NCI-H524 treated with DMSO at 0.1 percent for 48 hours (cell line): ENCODE measurements at places on chromosomes 11 and 22.

DNA sequence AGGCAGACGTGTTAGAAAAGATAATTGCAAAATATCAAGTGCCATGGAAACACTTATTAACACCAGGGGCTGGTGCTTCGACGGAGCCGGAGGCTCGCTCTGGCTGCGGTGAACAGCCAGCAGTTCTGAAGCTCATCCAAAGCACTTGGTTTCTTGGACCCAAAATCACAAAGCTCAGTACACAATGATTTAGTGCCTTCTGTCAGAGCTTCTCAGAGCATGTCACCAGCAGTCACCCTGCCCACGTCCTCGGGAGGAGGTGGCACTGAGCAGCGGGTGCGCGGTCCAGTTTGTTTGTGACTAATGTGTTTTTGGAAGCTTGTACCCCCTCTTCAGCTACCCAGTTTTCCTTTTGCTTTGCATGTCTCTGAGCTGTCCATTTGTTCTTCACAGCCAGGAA, 58.7 kb upstream of the KIRREL3 start:
- DNase-seq: no peak

DNA sequence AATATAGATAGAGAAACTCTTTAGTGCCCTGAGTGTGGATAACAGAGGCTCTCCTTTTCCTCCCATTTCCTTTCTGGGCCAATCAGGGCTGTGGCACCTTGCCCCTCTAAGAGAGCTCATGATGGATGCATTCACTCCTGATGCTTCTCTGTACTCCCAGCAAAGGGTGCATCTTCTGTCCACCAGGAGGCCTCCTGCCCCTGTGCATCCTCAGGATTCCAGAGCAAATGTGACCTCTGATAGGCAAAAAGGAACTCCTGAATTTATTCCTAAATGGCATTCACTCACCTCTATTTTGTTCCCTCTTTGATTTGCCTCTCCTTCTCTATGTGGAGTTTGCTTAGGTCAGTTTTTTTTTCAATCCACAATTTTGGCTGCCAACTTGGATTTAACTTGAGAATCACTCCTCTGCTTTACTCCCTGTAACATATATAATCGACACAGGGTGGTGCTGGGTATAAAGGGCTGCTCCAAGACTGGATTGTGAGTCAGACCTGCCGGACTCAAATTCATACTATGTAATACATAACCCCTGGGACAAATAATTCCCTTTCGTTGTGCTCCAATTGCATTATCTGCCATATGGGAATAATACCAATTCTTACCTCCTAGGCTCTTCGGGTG, 1.1 kb upstream of the MRGPRX4 start:
- DNase-seq: no peak

- DNase-seq: no peak
Measured at GRCh38 chr11:85863855-85864254, 8.7 kb downstream of the CCDC83 start.

DNA sequence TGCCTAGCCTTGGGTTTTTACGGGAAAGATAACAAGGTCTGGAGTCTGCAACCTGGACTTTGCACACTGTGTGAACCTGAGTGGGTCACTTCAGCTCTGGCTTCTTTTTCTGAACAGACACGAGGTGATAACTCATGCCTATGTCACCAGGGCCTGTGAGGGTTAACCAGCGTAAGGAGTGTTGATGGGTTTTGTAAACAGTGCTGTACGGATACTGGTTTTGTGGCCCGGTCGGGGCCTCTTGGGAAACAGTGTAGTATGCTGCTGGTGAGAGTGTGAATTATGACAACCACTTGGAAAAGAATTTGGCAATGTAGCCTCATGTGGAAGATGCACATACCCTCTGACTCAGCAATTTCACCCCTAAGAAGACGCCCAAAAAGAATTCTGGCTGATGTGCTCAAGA, 266.8 kb downstream of the MN1 start:
- DNase-seq: no peak

GRCh38 chr11:63262547-63262946, 19.1 kb upstream of the SLC22A25 start:
- no peak for DNase-seq
